CD4-positive, alpha-beta memory T cell (primary cell): ENCODE measurements at places on chromosomes 12 and 14.

DNA sequence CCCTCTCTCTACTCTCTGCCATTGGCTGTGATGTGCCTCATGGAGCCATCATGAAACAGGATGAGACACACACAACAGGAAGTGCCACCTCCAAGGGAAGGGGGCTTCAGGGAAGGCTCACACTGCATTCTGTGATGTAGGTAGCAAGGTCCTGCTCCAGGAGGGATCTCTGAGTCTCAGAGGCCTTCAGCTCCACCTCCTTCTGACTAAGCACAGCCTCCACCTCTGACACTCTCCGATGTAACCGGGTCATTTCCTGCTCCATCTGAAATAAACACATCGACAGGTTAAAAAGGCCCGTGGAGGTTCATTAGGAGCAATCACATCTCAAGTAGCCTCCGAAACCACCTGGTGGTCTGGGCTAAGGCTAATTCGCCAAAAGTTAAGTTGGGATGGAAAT lies 93.3 kb downstream of the CIT start:
- DNase-seq: no peak

- no peak for DNase-seq
These were observed 700 bp downstream of the SIX6 start for GRCh38 chr14:60509438-60510253.

- no peak for DNase-seq
These were observed 86.8 kb upstream of the HIF1A start for GRCh38 chr14:61608245-61609165.

GRCh38 chr12:2651068-2651965 lies 143.5 kb upstream of the FKBP4 start:
- no peak for DNase-seq

DNA sequence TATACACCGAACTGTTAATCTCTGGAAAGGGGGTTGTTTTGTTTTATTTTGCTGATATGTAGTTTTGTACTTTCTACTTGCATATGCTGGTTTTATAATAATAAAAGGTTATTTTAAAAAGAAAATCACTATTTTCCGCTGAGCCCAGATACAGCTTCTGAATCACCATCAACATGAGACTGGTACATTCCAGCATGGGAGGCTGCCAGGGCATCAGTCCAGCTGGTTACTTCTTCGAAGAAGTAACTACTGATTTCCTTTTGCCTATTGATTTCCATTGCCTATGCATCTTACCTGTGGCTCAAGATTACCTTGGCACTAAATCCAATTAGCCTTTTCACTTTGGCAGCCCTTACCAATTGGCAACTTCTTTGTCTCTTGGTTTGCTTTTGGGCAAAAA lies 11.7 kb upstream of the OSBPL8 start:
- DNase-seq: no peak

DNA sequence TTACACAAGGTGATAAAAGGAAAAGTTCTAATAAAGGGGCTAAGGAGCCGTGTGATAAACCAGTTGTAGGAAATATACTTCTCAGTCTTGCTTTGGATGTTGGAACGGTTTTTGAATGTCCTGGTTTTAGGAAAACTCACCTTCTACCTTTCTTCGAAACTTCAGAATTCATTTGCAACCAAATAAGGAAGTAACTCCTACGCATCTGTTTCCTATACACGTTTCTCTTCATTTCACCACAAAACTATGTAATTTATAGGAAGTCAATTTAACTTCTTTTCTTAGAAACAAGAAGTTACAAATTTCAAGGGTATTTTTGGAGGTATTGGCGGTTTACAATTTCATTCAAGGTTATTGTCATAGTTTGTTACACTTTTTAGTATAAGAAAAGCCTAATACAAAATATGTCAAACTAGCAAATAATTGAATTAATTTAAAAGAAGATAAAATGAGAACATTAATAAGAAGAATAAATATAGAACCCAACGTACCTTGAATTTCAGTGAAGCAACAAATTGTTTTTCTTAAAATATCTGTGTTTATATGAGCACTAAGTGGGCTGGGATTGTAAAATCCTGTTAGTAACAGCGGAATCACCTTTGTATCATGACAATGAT lies 33.2 kb upstream of the CD69 start:
- DNase-seq: peak; percentile 35
